Activated T-cell treated with anti-CD3 and anti-CD28 coated beads for 24 hours (primary cell): ENCODE measurements at places on chromosomes 16 and 17.

- DNase-seq: peak; percentile 7
Observed at GRCh38 chr17:42928714-42929496, 28.3 kb downstream of the G6PC1 start.

- no peak for DNase-seq
Observed at GRCh38 chr17:76614912-76615617, 28.5 kb downstream of the ST6GALNAC1 start.

GRCh38 chr16:58440131-58440530 lies 47.9 kb downstream of the GINS3 start:
- DNase-seq: no peak

DNA sequence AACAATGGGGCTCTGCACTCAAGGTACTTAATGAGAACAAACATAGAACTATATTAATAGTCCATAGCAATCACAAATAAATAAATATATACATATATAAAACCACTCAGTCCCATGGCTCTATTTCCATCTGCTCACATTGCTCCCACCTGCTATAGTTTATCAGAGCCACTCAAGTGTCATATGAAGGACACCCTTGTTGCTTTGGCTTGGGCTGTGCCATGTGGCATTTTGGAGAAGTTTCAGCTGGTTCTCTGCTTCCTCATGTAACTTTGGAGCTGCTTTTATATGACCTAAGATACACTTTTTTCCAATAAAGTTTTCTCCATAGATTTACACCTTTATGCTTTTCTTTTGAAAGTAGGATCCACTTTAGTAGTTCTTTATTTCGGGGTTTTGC lies 126.4 kb downstream of the KCNJ2 start:
- DNase-seq: no peak

DNA sequence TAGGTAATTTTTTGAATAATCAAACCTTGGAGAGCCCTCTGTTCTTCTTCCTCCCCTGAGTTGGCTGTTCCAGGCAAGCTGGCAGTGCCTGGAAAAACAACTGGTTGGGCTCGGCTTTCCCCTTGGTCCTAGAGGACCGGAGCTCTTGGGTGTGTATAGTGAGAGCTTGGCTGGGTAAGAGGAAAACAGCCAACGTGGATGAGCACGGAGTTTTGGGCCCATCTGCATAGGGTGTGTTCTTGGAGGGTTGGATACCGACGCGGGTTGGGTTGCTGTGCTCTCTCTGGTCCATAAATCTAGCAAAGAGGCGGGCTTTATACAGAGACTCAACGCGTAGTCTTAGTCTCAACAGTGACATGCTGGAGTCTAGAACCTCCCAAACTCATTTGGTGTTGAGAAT lies 23.2 kb downstream of the ITGB3 start:
- DNase-seq: no peak

GRCh38 chr17:33901085-33901484 lies 354.0 kb upstream of the CCL2 start:
- no peak for DNase-seq

DNA sequence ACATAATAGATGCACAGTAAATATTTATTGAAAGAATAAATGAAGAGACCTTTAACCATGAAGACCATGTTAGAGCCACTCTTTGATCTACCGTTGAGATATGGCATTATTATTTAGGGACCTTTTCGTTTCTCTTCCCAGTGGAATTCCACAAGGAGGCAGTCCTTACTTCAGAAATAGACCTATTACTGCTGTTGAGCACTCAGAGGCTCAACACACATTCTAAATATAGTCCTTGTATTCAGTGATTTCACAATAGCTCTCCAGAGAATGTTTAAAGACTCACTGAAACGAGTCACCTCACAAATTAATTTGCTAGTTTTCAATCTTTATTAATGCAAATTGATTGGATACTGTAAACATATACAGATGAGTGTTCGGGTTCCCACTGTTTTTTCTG lies 603.8 kb downstream of the CDH8 start:
- no peak for DNase-seq
